EH (cell line): ENCODE measurements at places on chromosomes 4 and X.
A peak's percentile ranks its signal among the peaks of the same experiment; 100 is the strongest.

DNA sequence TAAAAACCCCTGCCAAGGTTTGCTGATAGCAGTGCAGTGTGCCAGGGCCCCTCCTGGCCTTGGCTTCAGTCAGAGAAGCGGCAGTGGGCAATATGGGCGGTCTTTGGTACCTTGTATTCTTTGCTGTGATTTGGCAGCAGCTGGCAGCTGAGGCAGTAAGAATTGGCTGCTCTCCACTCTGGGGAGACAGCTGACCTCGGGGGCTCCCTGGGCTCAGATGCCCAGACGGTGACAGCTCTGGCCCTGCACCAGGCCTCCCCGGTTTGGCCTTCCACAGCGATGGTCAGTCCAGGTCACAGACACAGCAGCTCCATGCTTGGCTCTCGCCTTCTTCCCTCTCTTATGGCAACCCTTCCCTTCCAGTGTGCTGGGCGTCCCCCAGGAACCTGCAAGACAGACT, 330.9 kb downstream of the BCOR start:
- no peak for DNase-seq

- peak; percentile 34 for DNase-seq
These were observed 331.1 kb downstream of the GPAT3 start for GRCh38 chr4:83866834-83867621.

GRCh38 chr4:57445686-57446085, 335.5 kb upstream of the IGFBP7 start:
- DNase-seq, result peak; percentile 18

DNA sequence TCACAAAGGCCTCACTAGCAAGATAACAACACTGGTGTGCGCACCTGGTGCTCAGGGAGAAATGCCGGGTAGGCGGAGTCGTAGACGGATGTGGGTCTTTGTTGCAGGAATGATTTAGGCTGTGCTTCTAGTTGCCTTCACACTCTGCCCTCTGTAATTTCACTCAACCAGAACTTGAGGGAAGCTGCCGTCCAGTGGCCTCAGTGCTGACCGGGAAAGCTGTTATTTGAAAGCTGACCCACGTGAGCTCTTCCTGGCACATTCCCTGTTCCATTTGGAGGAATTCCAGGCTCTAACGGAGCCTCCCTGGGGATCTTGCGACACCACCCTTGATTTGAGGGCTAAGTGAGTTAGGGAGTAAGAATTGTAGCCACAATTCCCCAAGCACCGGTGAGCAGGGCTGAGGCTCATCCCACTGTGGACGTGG, 15.9 kb downstream of the SH3TC1 start:
- DNase-seq, result peak; percentile 87

GRCh38 chrX:94758130-94758529, 1084.1 kb downstream of the FAM133A start:
- no peak for DNase-seq

DNA sequence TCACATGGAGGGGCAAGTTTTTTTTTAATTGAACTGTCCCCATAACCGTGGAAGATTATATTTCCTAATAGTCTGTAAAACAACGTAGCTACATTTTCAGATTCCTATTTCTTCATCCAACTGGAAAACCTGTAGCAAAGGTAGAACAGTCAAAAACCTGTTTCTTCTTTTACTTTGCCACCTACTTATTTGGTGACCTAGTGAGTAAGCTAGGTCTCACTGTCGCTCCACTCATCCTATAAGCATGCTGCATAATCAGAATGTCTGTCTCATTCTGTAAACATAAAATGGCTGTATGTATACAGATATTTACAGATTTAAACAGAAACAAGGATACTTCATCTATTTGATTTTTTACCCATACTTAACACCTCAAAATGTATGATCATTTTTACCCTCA, 20.4 kb downstream of the MAML3 start:
- DNase-seq, result no peak

DNA sequence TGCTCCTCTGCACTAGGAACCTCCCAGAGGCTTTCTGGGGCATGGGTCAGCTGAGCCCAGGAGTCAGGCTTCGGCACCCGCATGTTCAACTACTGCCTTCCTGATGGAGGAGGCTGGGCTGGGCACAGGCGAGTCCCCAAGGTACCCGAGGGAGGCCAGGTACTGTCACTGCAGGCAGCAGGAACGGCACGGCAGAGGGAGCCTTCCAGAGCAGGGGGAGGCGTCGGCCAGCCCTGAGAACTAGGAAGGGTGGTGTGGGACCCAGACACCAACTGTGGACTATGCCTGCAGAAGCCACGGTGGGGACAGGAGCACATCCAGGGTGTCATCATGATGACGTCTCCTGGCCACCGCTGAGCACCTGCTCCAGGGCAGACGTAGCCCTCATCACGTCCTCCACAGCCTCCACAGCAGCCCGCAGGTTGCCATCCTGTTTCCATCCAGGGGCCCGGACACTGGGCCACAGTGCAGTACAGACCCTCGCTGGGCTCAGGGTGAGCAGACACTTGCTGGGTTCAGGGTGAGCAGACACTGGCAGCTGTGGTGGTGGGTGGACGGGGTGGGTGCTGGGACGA, 40.8 kb downstream of the SORCS2 start:
- no peak for DNase-seq

DNA sequence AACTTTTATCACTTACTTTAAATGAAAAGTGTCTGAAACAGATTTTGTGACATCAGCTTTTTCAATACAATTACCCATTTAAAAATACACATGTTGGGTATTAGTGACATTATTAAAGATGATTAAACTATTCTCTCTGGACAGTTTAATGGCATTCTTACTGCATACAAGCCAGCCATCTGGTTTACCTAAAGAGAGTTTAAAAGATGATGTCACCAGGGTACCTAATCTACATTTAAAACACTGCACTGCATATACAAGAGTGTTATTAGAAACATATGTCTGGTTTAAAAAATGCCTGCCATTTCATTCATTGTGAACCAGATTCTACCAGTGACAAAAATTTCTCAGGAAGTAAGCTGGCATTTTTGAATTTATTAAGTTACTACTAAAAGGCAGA, 919.1 kb downstream of the ADGRL3 start:
- no peak for DNase-seq

GRCh38 chrX:23851544-23851943, 56.2 kb downstream of the APOO start:
- DNase-seq, result no peak

DNA sequence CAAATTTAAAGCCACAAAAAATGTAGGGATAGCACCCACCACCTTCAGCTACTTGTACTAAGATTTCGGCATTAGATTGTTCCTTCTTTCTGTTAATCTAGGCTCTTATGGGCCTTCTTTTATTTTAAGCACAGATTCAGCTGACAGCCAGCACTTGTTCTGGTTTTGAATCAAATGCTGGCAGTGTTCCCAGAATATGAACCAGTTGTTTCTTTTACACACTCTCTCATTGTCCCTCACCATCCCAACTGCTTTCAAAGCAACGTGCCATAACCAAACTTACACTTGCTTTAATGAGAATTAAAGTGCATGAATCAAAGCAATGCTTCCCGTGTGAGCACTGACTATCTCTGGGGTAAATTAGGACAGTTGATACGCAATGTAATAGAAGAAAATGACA, 744.5 kb upstream of the FAM241A start:
- DNase-seq, result peak; percentile 65

DNA sequence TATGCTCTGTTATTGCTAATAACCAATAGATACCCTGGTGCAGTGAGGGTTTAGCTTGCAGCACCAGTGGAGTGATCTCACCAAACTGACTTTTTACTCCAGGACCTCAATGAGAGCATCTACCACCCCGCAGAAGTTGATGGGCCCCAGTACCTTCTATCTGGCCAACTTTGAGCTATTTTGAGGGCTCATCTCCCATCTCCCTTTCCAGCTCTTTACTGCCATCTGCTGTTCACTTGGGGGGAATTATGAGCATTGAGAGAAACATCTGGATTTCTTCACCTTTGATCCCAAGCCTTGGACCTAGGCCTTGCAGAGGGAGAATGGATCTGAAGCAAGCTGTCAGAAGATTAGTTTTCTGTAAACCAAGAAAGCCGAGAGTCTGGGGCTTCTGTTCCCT, 143.6 kb downstream of the TMEM164 start:
- DNase-seq, result peak; percentile 55

DNA sequence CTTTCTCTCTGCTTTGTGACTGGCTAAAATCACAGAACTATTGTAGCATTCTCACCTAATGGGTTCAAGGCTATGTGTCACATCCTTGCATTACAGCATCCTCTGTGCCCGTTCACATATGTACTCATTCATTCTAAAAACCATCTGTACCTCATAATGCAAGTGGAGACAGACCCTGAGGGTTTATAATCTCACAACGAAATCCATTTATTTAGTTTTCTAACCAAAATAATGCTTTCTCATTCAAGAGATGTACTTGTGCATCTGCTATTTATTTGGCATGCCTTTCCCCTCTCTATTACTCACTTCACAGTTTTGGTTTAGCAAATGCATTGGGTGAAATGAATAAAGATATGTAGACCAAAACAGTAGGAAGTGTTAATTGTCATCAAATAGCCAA, 261.5 kb downstream of the DCHS2 start:
- no peak for DNase-seq

DNA sequence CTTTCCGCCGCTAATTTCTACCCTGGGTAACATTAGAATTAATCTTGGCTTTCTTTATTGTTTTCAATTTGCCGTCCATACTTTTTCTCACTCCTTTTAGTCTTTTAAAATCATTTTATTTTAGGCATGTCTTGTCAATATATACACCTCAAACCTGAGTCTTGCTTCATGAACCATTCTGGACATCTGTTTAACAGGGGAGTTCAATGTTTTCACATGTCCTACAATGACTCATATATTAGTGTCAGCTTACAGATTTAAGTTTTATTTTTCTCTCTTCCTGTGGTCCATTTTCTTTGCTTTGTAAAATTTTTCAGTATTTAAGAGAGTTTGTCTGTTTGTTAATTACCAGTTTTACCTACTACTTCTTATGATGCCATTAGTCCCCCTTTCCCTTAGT, 89.5 kb downstream of the LCORL start:
- no peak for DNase-seq

DNA sequence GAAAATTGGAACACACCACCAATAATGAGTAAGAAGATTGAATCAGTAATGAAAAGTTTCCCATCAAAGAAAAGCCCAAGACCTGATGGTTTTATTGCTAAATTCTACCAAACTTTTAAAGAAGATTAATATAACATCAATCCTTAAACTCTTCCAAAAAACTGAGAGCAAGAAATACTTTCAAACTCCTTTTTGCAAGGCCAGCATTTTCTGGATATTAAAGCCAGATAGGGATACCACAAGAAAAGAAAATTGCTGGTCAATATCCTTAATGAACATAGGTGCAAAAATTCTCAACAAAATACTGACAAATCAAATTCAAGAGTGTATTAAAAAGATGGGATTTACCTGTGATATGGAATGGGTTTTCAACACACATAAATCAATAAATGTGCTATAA, 484.6 kb downstream of the ANKRD50 start:
- no peak for DNase-seq

GRCh38 chr4:38327174-38327573, 336.8 kb upstream of the KLF3 start:
- DNase-seq, result no peak

DNA sequence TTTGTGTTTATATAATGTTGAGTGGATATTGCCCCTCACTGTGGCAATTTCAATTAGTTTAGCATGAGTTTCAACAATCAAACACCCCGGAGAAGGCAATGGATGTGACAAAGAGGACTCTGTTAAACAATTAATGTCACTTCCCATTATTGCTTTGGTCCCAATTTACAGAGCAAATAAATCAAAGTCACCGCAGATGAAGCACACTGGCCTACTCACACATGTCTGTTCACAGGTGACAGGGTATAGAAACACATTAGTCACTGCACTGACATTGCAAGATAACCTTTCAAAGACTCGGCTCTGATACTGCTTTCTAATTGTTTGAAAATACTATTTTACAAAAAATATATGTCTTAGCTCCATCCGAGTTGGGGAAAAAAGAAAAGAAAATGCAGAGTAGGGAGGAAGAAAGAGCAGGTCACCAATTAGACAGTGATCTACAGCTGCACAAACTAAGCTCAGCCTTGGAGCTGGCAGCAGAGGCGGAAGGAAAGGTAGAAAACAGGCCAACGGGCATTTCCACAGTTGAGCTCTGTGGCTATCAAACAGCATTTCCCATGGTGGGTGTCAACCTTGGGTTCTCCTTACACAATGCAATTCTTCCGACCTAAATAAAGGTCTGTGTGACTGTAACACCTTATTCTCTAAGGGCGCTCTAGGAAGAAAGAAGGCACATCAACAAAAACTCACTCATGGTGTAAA, 53.9 kb downstream of the PPARGC1A start:
- DNase-seq, result no peak

DNA sequence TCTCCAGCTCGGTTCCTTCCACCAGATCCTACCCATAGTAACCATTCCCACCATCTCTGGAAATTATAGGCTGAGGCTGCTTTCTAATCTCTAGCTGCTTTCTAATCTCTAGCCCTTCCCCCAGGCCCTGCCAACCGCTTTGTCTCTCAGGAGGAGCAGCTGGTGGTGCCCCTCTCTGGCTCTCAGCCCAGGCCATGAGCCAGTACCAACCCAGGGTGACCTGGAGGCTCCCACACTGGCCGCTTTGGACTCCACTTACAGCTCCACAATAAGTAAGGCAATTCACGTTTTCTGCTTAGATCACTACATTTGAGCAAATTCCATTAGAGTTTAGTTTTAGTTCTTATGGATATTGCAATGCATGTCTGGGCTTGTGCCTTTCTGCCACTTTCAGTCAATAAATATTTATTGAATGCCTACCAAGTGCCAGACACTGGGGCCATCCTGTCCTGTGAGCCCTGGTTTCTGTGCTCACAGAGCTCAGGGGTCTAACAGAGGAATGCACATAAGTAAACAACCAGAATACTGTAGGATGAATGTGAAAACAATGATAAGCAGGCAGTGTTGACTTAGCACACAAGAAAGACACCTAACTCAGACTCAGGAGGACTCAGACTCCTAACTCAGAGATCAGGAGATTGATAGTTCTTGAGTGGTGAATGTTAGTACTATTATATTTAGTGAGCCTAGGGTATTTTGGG, 38.9 kb downstream of the SMC1A start:
- no peak for DNase-seq

GRCh38 chrX:125132274-125132673, 187.4 kb upstream of the TEX13C start:
- DNase-seq, result no peak

DNA sequence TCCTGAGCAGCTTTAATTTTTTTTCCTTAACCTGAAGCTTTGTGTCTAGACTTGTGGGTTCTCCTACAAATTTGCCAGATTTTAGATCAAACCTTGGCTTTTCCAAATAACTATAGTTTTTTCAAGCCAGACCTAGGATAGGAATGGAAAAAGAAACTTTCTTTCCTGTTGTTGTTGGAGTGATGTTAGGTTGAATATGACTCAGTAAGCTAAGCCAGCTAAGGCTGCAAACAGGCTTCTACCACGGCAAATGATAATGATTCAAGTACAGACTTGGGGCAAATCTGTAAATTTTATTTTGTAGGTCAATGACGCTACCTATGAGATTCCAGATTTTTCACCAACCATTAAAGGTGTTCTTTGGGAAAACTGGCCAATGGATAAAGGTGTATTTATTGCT, 45.6 kb downstream of the WDR19 start:
- DNase-seq, result no peak

DNA sequence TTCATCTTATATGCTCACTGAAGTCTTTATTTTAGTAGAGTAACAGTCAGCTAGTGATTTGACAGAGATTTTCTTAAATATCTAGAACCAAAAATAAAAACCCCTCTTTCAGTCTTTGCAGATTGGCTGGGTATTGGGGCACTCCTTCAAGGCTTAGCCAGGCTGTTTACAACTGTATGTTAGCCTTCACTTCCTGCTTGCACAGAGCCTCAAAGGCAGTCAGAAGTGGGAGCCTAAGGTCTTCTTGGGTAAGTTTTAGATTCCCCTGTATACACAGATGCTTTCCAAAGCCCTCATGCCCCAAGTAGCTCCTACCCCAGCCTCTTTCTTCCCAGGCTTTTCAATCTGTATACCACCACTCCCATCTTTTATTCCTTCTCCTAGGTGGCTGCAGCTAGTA, 136.1 kb upstream of the STIM2 start:
- DNase-seq, result no peak
